A673 (cell line): ENCODE measurements at places on chromosomes 4 and X. TPM values are rescaled to one million over a fixed set of nuclear protein-coding genes. Genes with fewer than 3 reads are reported as not detected.

DNA sequence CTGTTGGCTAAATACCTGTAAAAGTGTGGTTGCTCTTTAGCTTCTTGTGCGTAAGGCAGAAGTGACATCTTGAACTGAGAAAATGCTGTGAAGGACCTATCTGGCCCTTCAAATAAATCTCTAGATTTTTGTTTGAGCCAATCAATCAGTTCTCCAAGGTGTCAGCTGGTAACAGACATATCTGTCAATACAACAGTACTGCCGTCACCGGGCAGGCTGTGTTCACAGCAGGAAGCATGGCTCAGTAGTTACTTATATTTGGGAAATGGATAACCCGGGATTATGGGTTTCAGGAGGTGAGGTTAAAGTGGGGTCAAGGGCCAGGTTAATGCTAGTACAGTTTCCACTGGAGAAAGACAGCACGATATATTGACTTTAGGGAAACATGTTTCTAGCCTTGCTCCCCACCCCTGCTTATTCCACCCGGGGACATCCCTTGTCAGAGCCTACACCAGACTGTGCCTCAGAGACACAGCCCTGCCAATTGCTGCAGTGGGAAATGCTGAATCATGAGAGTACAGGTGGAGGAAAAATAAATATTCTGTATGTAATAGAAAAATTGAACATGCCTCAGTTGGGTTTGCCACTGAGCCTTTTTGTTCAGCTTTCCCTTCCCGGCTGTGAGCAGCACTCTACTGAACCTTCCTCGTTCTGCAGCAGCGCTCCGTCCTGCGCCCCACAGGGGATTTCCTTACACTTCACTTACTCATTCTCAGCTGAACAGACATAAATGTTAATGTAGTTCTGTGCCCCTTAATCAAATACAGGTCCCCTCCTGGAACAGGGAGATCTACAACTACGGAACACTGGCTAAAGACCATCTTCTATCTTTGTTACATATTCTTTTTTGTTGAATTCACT lies 121.1 kb downstream of the MGST2 start:
- DNase-seq = peak; percentile 25

- DNase-seq = no peak
These were observed 8.0 kb downstream of the SLC9A7 start for GRCh38 chrX:46750889-46751288.

DNA sequence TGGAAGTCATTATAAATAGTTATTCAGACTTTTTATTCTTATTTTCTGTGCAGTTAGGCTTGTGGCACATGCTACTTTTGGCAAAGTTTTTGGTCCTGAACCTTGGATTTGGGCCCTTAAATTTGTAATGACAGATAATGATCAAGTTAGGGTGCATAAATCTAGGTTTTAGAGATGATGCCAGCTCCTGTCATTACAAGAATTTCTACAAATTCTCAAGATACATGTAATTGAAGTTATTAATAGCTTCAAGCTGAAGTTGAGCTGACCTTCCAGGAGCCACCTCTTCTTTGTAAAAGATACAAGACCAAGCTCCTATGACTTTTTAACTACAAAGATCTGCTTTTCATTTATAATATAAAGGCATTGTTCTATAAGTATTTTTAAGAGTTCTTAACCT lies 255.6 kb upstream of the UGT8 start:
- no peak for DNase-seq

DNA sequence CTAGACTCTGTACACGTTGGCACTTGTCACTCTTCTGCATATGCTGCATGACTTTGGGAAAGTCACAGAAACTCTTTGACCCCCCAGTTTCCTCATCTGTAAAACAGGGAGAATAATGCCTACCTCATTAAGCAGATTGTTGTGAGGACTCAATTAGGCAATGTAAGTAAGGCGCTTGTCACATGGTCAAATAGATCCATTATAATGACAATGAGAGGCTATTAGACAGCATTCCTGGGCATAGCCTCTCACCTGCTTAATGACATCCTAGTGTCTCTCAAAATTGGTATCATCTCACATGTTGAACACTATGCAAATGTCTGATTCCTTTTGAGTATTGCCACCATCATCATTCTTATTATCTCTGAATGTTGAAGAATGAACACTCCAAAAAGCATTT lies 172.6 kb upstream of the JADE1 start:
- no peak for DNase-seq

GRCh38 chr4:165625281-165625680 lies 246.5 kb downstream of the CPE start:
- DNase-seq = no peak

DNA sequence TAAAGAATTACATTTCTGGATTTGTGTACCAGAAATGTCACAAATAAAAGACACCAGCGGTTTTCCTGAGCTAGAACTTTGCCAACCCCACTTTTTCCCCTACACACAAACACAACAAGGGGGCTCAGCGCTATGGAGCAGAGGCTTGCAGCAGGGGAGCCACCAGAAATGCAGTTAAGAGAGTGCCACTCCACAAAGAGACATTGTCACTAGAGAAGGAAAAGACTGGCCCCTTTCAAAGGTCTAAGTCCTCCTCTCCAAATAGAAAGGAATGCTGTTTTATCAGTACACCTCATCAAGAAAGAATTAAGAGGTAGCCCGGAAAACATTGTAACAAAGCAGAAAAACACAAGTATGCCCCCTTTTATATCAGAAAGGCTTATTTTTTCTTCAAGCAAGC lies 419.5 kb downstream of the HNRNPD start:
- DNase-seq = no peak

- DNase-seq = no peak
These were observed 333.5 kb downstream of the TENM3 start for GRCh38 chr4:182576601-182577289.

DNA sequence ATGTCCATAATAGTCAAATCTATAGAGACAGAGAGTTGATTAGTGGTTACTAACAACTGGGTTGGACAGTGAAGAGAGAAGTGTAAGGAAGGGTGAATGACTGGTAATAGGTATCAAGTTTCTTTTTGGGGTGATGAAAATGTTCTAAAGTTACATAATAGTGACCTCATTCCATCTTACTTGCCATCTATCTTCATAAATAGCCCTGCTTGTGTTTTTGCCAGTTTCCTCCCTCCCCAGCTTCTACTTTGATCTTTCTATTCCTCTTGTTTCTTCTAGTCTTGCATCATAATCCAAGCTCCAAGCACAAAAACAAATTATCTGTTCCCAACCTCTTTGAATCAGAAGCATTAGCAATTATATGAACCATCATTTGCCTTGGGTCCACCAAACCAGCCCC lies 40.2 kb upstream of the TET2 start:
- DNase-seq = no peak

GRCh38 chrX:39782276-39782675 lies 315.5 kb downstream of the BCOR start:
- DNase-seq = no peak

DNA sequence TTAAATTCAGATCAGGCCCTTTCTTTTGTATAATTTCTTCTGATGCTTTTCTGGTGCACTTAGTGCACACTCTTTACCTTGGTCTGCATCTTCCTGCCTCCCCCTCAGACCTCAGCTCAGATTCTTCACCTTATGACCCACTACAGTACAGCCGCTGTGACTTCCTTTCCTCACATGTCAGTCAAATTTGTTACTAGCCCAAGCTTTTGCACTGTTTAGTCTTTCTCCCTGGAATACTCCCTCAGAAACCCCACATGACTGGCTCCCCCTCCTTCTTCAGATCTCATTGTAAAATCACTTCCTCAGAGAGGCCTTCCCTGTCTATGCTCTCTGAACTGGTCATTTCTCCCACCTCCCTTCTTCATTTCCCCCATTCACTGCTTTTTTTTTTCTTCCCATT lies 132.9 kb downstream of the FRAS1 start:
- DNase-seq = no peak

- no peak for DNase-seq
These were observed 49.3 kb downstream of the MRPL1 start for GRCh38 chr4:77911842-77912450.

DNA sequence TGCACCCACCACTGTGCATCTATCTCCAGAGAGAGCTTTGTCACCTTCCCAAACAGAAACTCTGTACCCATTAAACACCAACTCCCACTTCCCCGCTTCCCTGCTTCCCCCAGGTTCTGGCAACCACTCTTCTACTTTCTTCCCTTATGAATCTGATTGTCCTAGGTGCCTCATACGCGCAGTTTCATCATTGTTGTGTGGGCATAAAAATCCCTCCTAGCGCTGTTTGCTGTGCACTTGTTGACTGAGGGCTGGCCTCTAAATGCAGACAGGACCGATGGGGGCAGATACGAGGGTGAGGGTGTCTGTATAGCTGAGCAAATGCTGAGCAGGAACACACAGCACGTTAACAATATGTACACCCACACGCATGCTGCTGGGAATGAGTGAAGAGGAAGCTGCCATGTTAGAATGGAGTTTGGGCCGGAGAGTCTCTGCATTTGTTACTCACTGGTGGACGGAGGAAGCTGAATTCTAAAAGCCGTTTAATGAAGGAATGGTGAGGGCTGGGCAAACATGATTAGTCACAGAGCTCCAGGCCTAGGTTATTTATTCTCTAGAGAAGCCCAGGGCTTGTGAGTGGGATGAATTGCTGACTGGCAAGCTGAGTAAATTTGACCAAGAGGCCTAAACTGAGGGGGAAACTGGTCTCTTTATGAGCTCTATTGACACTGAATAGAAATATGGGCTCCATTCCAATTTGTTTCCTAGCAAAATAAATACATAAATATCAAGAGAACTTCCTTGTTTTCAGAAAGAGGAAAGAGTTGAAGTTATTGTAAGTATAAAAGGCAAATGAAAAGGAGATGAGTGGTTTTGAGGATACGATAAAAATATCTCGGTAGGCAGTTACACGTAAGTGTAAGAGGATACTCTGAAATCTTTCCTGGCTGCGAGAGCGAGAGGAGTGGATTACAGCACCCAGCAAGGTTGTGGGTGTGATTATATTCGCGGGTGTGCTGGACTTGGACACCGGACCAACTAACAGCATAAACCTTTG lies 95.9 kb upstream of the RPS6KA3 start:
- no peak for DNase-seq

DNA sequence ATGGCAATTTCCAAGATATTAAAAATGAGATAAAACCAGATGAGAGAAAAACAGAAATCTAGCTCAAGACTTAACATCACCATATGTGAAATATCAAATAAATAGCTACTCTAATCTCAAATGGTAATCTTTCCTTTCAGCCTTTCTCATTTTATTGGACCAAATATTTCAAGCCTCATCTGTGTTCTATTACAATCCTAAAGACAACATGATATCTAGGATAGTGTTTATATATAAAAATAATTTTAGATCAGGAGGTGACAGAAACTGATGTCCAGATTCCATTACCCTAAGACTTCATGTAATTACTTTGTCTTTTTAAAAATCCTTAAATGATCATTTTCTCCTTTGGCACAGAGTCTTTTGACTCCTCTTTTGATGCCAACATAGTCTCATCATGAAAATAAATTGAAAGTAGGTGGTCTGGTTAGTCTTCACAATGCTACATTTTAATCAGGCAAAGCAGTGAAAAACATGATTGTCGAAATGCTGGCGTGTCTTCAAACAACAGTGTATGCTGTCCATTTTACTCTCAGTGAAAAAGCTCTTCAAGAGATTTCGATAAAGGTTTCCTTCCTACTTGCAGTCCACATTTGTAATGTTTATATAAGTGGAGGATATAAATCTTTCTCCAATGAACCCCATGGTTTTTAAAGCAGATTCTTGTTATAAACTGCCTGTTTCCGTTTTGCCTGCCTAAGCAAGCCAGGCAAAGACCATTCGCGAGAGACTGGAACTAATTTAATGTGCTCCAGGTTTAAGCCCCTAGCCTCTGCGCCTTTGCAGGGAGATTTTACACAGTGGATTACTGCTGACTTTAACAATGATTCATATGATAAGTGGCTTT lies 169.8 kb downstream of the SCFD2 start:
- peak; percentile 88 for DNase-seq

DNA sequence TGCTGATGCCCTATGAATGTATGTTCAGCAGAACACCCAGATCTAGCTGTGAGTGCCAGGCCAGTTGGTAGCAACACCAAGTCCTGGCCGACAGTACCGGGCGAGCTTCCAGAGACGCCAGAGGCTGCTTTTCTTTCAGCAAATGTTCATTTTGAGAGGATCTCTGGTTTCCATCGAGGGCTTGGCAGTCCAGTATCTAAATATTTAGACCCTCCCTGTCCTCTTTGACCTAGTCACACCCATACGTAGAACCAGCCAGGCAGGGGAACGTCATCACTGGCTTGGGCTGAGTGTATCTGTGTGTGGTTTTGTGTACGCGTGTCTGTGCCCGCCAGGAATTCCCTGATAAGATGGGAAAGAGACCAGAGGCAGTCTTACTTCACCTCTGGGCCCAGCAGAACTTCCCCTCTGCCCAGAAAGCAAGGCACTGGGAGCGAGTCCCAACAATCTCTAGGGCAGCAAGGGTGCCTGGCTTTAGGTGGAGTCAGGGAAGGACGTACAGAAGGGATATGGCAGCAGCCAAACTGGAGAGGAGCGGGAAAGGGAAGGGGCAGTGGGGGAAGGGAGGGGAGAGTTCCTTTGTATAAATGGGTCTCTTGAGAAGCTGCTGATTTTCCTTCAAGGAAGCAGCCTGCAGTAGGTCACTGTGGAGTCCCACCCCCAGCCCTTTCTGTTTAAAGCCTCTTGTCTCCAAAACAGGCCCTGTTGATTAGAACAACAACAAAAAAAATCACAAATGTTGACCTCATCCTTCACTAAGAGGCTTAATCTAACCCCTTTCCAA lies 15.0 kb upstream of the ELF4 start:
- no peak for DNase-seq

DNA sequence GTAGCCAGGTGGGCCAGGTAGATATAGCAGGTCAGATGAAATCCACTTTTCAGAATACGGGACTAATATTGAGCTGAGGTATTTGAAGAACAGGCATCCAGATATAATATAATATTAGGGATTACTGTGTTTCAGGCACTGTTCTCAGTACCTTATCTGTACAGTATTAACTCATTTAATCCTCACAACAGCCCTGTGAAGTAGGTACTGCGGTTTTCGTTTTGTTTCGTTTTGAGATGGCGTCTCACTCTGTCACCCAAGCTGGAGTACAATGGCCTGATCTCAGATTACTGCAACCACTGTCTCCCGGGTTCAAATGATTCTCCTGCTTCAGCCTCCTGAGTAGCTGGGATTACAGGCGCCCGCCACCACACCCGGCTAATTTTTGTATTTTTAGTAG lies 129.6 kb downstream of the IL1RAPL2 start:
- DNase-seq = no peak

The GALNTL6 gene
- total RNA-seq = 0.30 and 0.35 TPM in 2 replicates

The EDA2R gene
- 0.09 TPM in 1 of 2 replicates, not detected in the other for total RNA-seq

The HSFX2 gene
- not detected in 2 replicates for total RNA-seq

The S100G gene
- total RNA-seq = not detected in 2 replicates

The FRMD7 gene
- total RNA-seq = not detected in 2 replicates
